ENCODE measurements at places on chromosomes 12 and 14. TPM values are rescaled to one million over a fixed set of nuclear protein-coding genes. Genes with fewer than 3 reads are reported as not detected.

Gene SSTR1
- total RNA-seq, result 1.3 TPM

Gene MUCL1
- total RNA-seq, result not detected

Gene GPR84
- total RNA-seq, result 0.27 TPM

Gene CCDC38
- total RNA-seq, result not detected

Gene ITGB7
- total RNA-seq, result 2.4 TPM

Gene TMX1
- 6.4 TPM for total RNA-seq

Gene CMTM5
- total RNA-seq, result 6.5 TPM

Gene NELL2
- 34.6 TPM for total RNA-seq

Gene CPNE6
- 0.76 TPM for total RNA-seq

Gene GRIN2B
- not detected for total RNA-seq

Gene CD27
- 1.4 TPM for total RNA-seq

Gene OAS2
- total RNA-seq, result 10.2 TPM

Gene LRRK2
- total RNA-seq, result 24.3 TPM

Gene NRIP2
- total RNA-seq, result 10.5 TPM

Gene TC2N
- total RNA-seq, result 25.4 TPM

Gene VRTN
- total RNA-seq, result not detected

Gene ASCL1
- not detected for total RNA-seq

Gene SLC17A8
- total RNA-seq, result not detected

Gene PSMA6
- 169 TPM for total RNA-seq

Gene SLC35E3
- not detected for total RNA-seq

Gene ABCC9
- 47.4 TPM for total RNA-seq

Gene SDR9C7
- not detected for total RNA-seq

Gene SLC25A3
- total RNA-seq, result 283 TPM

Gene MEG3
- total RNA-seq, result 265 TPM

Gene CCT2
- total RNA-seq, result 172 TPM

Gene OR4E2
- total RNA-seq, result not detected

Gene GYS2
- total RNA-seq, result not detected

Gene SPIC
- total RNA-seq, result not detected

Gene ASB2
- 84.1 TPM for total RNA-seq

Gene CIROP
- not detected for total RNA-seq

Gene MSRB3
- 100 TPM for total RNA-seq

Gene CLEC1A
- 22.6 TPM for total RNA-seq

Gene TGM1
- total RNA-seq, result not detected

Gene BCL11B
- total RNA-seq, result 0.29 TPM

Gene BDKRB1
- not detected for total RNA-seq

Gene SMCO2
- total RNA-seq, result not detected

Gene GZMB
- total RNA-seq, result 122 TPM

Gene ZC2HC1C
- total RNA-seq, result 0.26 TPM

Gene RBP5
- not detected for total RNA-seq

Gene RNASE2
- total RNA-seq, result 0.51 TPM

Gene TXNDC16
- 12.0 TPM for total RNA-seq

Gene ITGA7
- total RNA-seq, result 22.7 TPM

Gene DCAF4
- total RNA-seq, result 13.7 TPM

Gene PTPRR
- total RNA-seq, result 9.7 TPM

Gene CBLN3
- 3.2 TPM for total RNA-seq

Gene FOXN4
- total RNA-seq, result not detected

Gene WNK1
- 96.6 TPM for total RNA-seq

Gene DTX3
- total RNA-seq, result 44.1 TPM

Gene AHSA1
- total RNA-seq, result 1,536 TPM

Gene SLC6A13
- 0.46 TPM for total RNA-seq

Gene LGR5
- 0.59 TPM for total RNA-seq

Gene NYNRIN
- 43.4 TPM for total RNA-seq

Gene IRAK3
- 18.7 TPM for total RNA-seq

Gene CIDEB
- 25.5 TPM for total RNA-seq

Gene GDF3
- total RNA-seq, result not detected

Gene IL22
- not detected for total RNA-seq

Data from uterus (tissue), 4 donors.